Fibroblast of skin of left biceps (primary cell): ENCODE measurements at places on chromosomes 2 and 18.

GRCh38 chr2:10195278-10196109 is 73.0 kb downstream of the RRM2 start:
- DNase-seq: no peak

DNA sequence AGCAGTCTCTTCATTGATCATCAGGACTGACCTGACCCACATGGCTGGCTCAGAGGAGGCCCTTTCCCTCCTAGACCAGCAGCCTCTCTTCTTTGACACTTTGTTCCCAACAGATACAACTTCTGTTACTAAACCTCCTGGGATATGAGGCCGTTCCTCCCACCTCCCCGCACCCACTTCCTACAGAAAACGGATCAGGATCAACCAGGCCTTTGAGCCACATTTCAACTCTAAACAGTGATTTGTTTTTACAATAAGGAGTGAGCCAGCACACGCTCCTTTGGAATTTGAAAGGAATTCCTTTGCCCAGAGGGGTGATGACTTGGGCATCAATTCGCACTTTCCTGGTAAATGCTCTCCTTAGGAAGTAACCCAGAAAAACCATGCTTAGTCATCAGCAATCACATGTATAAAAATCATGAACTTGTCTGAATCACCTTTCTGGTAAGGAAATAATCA is 180.4 kb downstream of the FAM124B start:
- peak; percentile 84 for DNase-seq

DNA sequence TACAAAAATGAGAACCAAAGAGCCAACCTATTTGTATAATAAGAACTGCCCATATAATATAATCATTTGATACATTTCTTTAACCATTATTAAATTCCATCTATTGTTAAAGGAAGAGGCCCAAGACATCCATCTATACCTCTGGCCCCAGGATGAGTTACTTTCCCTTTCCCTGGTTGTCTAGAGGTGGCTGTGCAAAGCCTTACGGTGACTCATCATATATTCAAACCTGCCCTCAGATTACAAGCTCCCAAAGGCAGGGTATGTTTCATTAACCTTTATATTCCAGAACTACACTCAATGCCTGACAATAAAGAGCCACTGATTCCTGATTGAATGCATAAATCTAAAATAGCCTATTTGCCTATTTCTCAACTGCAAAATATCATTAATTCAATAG is 105.8 kb upstream of the PID1 start:
- DNase-seq: no peak

DNA sequence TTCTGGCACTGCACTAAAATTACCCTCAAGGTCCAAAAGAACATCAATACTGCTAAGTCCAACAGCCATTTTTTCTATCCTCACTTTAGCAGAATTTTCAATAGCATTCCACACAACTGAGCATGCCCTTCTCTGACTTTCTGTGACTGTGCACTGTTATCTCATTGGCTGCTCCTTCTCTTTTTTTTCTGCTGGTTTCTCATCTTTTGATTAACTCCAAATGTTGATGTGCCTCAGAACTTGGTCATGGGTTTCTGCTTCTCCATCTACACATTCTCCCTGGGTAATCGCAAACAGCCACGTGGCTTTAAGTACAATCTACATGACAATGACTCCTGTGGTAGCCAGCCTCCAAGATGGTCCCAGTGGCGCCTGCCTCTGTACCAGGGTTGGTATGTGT is 75.0 kb upstream of the CD226 start:
- DNase-seq: no peak

DNA sequence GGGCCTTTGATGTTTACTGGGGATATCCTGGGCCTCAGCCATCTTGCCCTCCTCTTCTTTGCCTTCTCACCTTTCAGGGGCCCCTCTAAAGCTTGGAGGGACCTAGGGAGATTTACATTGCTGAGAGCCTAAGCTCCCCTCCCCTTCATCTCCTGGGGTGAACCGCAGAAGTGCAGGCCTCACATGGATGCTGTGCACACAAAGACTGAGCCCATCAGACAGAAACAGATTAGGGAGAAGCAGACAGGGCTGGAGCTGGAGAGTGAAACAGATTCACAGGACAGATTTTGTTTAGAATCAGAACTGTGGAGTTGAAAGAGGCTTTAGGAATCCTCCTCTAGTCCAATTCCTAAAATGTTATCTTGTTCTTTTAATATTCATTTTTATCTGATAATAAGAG is 3.4 kb upstream of the CDK5R2 start:
- no peak for DNase-seq

DNA sequence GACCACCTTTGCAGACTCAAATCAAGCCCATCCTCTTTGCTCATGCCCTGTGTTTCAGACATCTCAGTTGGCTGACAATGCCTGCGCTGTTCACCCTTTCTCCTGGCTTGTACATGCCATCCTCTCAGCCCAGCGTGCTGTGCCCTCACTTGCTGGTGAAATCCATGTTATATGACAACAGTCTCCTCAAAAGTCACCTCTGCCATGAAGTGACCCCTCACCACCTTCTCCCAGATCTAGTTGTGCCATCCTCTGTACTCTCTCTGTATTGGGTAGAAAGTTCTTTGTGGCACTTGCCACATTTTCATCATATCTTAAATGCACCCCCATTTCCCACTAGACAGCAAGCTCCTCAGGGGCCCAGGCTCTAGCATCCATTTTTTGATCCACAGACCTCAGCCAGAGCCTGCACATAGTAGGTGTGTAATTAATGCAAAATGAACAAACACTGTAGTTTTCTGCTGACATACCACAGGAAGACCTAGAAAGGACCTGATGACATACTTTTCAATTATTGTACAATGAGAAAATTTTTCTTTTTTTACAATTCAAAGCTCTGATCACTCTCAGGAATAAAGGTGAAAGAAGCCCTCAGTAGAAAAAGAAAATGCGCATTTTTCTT is 22.8 kb downstream of the ZEB2 start:
- no peak for DNase-seq
